ENCODE measurements at places on chromosomes 3 and 15.
A peak's percentile ranks its signal among the peaks of the same experiment; 100 is the strongest.

- DNase-seq: no peak
These were observed 615 bp downstream of the VPS18 start for GRCh38 chr15:40894681-40895448.

- DNase-seq: no peak
These were observed 91.6 kb downstream of the FEZF2 start for GRCh38 chr3:62281726-62282125.

DNA sequence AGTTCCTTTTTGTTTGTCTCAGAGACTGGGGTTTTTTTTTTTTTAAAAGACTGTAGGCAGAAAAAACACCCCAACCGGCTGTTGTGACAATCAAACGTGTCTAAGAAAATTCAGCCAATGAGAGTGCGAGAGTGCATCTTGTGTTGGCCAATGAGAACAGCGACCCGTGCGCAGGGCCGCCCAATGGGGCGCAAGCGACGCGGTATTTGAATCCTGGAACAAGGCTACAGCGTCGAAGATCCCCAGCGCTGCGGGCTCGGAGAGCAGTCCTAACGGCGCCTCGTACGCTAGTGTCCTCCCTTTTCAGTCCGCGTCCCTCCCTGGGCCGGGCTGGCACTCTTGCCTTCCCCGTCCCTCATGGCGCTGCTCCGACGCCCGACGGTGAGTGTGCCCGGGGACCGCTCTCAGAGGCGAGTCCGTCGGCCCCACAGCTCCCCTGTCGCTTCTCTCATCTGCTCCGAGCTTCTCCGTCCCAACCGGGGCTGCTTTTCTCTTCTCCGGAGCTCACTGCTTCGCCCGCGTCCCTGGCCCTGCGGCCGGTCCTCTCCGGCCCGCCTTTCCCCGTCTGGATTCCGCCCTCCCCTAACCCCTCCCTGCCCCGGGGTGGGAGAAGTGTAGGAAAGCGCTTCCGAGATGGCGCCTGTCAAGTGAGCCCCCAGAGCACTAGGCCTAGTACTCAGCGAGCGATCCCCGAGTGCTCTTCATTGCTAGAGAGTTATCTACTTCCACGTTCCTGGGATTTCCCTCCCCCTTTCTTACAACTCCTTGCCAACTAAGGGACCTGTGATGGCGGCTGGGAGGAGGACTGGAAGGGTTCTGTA is at the start of gene CCNB2:
Gene CCNB2, plus strand, starts transcription at position 235 of the 821 bp plus-strand sequence. Its CDS starts 123 bp downstream, at position 358.
- peak; percentile 70 for DNase-seq

DNA sequence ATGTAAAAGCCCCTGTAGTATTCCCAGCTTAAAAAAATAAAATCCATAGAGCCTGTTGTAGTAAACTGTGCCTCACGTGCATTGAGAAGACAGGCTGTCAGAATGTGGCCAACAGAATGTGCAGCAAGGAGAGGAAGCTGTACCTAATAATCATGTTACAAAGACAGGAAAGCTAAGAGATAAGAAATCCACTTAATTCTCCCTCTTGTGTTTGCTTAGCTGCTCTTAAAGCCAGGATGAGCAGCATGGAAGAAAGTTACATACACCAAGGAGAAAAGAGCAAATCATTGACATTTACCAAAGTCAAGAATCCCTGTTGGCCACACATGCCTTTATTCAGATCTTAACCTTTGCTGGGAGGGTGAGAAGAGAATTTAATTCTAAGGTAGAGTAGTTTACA is 85.9 kb downstream of the TNIK start:
- no peak for DNase-seq

- DNase-seq: no peak
These were observed 2.9 kb downstream of the THBS1 start for GRCh38 chr15:39583596-39584265.

DNA sequence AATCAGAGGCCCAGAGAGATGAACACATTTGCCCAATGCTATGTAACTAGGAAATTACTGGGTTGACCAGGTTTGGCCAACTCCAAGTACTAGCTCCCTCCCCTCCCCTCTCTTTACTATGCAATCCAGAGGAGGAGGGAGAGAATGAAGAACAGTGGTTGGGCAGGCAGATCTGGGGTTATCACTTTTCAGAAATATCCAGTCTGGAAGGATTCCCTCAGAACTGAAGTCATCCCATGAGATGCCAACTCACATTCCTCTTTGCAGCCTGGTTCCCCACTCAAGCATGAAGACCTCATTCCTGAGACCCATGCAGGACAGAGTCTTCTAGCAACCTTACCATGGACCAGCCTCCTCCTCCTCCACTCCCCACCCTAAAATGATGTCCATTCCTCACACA is 201.1 kb downstream of the TLE3 start:
- no peak for DNase-seq

DNA sequence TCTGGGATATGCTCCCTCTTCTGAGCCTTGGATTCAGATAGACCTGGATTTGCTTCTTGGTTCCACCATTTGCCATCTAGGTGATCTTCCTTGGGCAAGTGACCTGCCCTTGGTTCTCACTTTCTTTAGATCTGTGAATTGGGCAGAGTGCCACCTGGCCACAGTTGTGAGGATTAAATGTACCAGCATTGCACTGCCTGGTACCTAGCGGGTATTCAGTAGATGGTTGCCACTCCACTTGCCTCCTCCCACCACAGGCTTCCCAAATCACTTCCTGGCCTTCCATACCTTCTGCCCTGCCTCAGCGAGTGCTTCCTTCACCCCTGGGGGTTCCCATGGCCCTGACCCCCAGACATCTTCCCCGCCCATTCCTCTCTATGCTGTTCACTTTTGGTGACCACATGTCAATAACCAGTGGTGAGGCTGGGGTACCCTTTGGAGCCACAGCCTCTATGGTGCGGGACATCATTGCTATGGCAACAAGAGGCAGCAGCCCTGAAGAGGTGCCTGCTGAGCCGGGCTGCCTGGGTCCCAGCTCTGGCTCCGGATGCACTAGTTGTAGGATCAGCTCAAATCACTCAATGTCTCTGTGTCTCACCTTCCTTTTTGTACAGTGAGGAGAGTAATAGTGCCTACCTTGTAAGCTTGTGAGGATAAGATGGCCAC is 40.5 kb downstream of the CMTM7 start:
- DNase-seq: no peak

GRCh38 chr15:71219645-71220044 is 104.4 kb downstream of the THSD4 start:
- peak; percentile 77 for DNase-seq

- DNase-seq: no peak
These were observed 35.5 kb downstream of the CYFIP1 start for GRCh38 chr15:22944651-22945050.

DNA sequence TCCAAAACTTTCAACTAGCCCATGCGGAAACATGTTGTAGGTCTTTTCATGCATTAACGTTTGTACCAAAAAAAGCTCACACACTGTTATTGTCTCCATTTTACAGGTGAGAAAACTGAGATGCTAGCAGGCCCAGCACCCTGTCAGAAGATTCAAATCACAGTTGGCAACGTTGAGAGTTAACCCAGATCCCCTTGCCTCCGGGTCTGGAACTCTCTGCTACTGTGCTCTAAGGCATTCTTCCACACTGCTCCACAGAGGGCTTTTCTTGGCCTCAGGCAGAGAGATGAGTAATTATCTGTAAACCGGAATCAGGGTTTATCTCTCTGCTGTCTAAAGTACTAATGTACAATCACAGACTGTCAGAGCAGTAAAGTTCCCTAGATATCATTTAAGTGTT is 186.0 kb upstream of the LPP start:
- DNase-seq: no peak

DNA sequence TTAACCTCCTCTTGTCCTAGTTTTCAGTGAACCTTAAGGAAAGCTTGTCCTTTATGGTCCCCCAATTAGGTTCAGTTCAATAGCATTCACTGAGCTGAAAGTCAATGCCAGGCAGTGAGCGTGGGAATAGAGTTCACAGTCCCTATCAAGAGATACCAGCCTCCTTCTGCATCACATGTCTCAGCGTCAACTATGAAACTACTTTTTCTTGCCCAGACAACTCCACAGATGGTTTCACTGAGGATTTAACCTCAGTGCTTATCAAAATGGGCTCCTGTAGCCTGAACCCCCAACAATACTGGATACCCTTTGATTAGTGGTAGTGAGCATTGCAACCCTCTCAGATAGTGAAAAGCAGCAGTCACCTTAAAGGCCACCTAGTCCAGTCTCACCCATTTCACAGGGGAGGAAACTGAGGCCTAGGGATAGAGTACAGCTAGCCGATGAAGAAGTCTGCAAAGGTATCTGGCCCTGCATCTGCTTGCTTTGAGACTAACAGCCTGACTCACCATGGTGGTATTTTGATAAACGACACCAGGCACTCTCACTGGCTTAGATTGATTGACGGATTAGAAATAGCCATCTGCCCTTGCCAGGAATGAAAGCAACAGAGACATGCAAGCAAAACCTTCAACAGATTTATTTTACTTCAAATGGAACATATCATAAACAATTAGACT is 1.6 kb upstream of the UBA3 start:
- DNase-seq: no peak

GRCh38 chr3:159380891-159381290 is 579.0 kb downstream of the MFSD1 start:
- no peak for DNase-seq

DNA sequence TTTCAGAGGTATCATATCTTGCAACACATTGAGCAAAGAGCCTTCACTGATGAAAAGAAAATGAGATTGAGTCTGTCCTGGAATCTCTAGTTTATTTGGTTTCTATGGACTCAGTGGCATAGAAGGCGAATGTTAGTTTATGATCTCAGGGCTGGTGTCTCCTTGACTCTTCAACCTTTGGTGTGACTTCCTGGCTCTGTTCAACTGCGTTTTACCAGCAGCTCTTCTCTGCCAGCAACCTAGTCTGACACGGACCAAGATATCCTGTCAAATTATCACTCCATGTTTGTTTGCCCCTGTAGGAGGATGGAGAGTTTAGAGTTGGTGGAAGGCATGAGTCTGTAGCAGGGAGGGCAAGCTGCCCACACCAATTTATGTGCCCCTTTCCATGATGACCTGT is 82.9 kb upstream of the TBC1D5 start:
- no peak for DNase-seq

DNA sequence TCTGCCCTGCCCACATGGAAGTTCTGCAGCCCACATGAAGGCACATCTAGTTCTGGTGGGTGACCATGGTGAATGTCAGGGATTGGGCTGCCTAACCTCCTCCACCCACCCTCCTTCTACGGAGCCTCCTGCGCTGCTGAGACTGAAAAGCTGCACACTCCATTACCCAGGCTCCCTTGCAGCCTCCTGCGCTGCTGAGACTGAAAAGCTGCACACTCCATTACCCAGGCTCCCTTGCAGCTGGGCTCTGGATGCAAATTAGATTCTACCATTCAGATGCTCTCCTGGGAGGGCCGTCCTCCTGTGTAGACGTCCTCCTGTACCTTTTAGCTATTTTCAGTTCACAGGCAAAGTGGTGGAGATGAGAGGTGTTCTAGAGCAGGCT is 32.1 kb downstream of the POMGNT2 start:
- DNase-seq: no peak

DNA sequence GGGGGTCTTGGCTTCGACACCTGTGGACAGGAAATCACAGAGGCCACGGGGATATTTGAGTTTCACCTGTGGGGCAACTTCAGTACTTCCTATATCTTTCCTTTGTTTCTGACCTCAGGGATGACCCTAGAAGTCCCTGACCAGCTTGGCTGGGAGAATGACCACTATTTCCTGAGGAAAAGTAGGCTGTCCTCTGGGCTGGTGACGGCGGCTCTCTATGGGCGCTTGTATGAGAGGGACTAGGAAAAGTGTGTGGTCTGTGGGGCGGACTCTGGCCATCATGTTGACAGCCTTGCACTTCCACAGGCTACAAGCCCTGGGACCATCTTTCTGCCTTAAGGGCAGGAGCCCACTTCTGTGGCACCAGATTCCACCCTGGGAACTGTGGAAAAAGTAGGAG is 43.7 kb downstream of the BTD start:
- no peak for DNase-seq

DNA sequence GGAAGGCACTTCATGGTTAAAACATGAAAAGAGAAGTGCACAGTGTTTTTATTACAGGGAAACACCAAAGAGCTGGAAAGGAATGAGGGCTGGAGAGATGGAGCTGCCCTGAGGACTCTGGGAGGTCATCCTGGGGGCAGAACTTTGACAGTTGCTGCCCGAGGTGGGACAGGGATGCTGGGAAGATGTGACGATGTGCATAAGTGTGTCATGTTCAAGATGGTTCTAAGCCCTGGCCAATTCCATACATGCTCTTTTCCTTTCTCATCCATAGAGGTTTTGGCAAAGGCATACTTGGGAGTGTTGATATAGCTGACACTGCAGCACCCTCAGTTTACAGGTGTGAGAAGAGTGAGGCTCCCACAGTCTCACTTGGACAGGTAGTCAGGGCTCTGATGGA is 23.8 kb downstream of the LPP start:
- no peak for DNase-seq

- no peak for DNase-seq
These were observed 54.3 kb downstream of the OXNAD1 start for GRCh38 chr3:16319307-16319706.

- DNase-seq: no peak
These were observed 85.2 kb downstream of the UBE2E2 start for GRCh38 chr3:23288286-23288685.

GRCh38 chr15:62412686-62413085 is 247.6 kb upstream of the C2CD4B start:
- DNase-seq: no peak

- DNase-seq: peak; percentile 3
These were observed 132.6 kb upstream of the LRRN1 start for GRCh38 chr3:3666664-3667063.

- peak; percentile 88 for DNase-seq
These were observed at the start of gene ADAM10 for GRCh38 chr15:58749532-58750337. ADAM10 (minus strand) TSS chr15:58749707; CDS start chr15:58749534, 173 bp downstream.

DNA sequence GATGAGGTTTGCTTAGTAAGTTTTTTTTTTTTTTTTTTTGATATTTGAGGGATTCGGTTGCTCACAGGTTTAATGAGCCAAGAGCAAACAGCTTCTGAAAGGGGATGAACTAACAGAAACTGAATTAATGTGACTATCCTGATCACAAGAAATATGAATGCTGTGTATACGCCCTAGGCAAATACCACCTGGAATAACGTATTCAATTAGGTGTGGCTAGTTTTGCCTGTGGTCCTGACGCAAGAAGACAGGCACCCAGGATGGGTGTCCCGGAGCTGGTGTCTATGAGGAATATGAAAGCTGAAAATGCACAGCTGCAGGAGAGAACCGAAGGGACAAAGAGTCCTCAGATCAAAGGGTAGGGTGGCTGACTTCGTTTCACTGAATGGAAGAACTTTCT is 14.6 kb downstream of the LSG1 start:
- no peak for DNase-seq

GRCh38 chr3:151611419-151611818 is 122.3 kb upstream of the AADACL2 start:
- DNase-seq: no peak

- DNase-seq: no peak
These were observed 41.5 kb downstream of the TOPBP1 start for GRCh38 chr3:133620066-133620784.

- DNase-seq: no peak
These were observed 284.4 kb downstream of the KCNH8 start for GRCh38 chr3:19432669-19433068.

DNA sequence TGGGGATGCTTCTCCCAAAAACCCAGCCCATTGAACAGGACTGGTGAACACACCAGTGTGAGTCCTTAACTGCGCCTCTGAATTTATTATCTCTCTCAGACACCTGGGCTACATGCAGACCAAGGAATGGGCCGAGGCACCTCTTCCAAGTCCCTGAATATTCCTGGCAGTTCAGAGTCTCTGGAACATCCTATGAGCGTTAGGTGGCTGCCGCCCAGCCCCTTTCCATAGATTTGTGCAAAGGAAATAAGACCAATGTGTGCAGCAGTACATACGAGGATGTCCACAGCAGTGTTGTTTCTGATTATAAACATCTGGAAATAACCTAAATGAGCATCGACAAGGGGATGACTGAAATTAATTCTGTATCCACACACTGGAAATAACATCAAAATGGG is 104.9 kb upstream of the RPL32 start:
- no peak for DNase-seq

All from epithelial cell of prostate (primary cell).